ENCODE measurements at places on chromosomes 4 and X.

GRCh38 chrX:44344194-44344593 lies 722 bp upstream of the EFHC2 start:
- no peak for DNase-seq

DNA sequence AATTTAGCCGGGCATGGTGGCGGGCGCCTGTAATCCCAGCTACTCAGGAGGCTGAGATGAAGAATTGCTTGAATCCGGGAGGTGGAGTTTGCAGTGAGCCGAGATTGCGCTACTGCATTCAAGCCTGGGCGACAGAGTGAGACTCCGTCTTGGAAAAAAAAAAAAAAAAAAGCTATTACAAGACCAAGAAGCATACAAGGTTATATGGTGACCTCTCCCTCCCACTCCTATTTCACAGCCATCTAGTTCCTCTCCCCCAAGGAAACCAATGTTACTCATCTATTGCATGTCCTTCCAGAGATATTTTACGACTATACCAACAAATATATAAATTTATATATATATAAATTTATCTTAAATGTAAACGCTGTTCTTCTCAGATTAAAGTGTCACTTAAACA lies 3.2 kb downstream of the SLC9A7 start:
- DNase-seq, result no peak

DNA sequence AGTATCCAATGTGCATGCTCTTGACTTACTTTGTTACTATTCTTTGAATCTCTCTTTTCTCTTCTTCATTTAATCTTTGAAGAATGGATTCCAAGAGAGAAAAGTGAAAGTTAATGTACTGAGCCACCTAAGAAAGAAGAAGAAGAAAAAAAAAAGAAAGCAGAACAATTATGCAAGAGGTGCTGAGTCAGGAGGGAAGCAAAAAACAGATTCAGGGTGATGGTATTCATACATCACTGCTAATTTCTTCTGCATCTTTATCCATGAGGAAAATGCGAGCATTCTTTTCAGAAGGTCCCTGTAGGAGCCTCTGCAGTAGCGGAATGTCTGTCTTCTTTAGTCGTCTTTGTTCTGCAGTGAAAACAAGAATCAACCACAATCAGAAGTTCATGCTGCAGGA lies 43.9 kb downstream of the RASSF6 start:
- no peak for DNase-seq

GRCh38 chrX:116749943-116750342 lies 287.2 kb upstream of the CT83 start:
- no peak for DNase-seq

GRCh38 chrX:96861218-96861617 lies 22.5 kb upstream of the RPA4 start:
- no peak for DNase-seq

- DNase-seq, result no peak
Measured at GRCh38 chr4:107977966-107978705, 11.6 kb upstream of the HADH start.

- no peak for DNase-seq
Measured at GRCh38 chrX:42948723-42949657, 171.0 kb upstream of the PPP1R2C start.

DNA sequence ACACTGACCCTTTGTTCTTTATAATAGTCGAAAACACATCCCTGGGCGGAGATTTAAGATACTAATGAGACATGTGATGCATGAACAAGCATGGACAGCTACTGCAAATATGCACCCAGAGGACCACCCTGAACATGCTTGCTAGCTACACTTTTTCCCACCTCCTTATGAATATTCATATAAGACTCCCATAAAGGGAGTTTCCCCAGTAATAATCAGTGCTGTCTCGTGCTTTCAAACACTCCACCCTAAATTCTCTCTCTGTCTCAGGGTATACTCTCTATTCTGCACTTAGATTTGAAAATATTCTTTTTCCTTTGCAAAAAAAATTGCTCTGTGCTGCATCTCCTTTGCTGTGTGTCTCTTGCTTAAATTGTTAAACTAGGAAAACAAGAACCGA lies 64.4 kb upstream of the CT45A1 start:
- DNase-seq, result no peak

- DNase-seq, result no peak
Measured at GRCh38 chr4:165718660-165719059, 154.4 kb upstream of the TLL1 start.

- DNase-seq, result no peak
Measured at GRCh38 chr4:156677656-156678055, 293.9 kb downstream of the PDGFC start.

DNA sequence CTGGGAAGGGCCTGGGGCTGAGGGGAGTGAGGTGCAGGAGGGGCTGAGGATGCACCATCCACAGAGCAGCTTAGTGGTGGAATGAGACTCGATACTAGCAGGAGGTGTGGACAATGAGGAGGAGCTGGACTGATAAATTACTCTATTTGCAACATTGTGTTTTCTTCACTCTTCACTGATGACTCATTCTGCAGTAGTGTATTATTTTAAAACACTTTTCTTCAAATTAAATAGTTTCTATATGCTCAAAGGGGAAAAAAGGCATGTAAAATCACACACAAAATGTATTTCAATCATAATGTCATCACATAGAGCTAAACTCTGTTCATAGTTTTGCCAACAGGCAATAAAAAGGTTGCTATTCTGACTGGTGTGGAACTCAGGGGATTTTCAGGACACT lies 467.0 kb upstream of the CTSO start:
- DNase-seq, result no peak

GRCh38 chrX:44228621-44229020 lies 114.9 kb downstream of the EFHC2 start:
- DNase-seq, result no peak

DNA sequence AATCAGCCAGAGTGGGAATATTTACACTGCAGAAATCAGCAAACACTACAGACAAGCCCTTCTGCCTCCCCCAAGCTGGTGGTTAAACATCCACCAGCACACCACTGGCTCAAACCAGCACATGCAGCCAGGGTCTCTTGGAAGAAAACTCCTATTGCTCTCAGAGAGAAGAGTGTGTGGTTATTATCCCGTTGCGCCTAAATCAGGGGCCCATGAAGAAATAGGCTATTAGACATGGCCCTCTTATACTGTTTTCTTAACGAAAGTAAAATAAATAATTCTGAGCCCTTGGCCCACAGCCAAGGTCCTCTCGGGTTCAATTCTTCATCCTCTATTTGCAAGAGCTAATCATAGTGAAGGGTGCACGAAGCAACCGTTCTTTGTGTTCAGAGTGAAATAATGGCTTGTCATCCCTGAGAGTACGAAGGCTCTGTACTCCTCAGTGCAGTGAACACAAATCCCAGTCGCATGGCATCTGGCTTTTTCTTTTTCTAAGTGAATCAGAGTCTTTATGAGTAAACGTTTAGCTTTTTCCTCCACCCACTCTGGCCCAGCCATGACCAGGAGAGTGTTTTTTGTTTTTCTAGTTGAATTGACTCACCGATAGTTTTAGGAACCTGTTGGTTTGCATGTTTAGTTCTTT lies 33.4 kb upstream of the RBM47 start:
- DNase-seq, result no peak

DNA sequence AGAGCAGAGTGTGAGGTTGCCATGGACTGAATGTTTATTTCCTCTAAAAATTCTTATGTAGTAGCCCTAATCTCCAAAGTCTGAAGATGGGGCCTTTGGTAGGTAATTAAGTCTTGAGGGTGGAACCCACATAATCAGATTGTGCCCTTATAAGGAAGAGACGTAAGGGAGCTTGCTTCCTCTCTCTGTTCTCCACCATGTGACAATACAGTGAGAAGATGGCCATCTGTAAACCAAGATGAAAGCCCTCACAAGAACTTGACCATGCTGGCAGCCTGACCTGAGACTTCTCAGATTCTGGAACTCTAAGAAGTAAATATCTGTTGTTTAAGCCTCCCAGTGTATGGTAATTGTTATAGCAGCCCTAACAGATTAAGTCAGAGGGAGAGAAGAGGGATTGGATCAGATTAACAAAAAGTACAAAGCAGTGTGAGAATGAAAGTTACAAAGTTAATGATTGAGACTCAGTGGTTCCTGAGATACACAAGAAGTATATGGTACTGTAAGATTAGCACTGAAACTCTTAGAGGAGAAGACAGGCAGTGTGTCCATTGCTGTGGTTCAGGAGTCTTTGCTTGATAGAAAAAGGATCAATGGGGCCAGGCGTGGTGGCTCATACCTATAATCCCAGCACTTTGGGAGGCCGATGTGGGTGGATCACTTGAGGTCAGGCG lies 82.5 kb upstream of the GC start:
- no peak for DNase-seq

- no peak for DNase-seq
Measured at GRCh38 chrX:73206366-73206765, 8.3 kb downstream of the NAP1L2 start.

GRCh38 chr4:139619644-139620043 lies 46.0 kb upstream of the MGST2 start:
- DNase-seq, result no peak

DNA sequence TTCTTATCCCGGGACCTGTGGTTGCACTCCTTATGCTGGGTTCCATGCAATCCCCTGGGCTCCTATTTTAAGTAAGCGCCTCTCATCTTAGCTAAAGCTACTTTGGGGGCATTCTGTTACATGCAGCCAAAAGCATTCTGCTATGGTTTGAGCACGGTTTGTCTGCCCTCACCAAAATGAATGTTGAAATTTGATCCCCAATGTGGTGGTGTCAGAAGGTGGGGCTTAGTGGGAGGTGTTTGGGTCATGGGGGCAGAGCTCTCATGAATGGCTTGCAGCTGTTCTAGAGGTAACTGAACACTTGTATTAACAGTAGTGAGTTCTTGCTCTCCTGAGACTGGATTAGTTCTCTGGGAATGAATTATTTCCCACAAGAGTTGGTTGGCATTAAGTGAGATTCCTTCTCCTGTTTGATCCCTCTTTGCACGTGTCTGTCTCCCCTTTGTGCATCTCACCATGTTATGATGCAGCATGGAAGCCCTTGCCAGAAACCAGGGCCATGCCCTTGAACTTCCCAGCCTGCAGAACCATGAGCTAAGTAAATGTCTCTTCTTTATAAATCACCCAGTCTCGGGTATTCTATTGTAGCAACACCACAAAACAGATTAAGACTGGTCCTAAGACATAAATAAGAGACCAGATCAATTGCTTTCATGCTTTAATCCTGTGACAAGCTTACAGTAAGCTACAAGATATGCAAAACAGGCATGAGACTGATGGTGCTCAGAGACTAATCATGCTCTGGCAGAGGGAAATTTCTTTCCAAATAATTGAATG lies 141.8 kb downstream of the TSPAN5 start:
- DNase-seq, result no peak

DNA sequence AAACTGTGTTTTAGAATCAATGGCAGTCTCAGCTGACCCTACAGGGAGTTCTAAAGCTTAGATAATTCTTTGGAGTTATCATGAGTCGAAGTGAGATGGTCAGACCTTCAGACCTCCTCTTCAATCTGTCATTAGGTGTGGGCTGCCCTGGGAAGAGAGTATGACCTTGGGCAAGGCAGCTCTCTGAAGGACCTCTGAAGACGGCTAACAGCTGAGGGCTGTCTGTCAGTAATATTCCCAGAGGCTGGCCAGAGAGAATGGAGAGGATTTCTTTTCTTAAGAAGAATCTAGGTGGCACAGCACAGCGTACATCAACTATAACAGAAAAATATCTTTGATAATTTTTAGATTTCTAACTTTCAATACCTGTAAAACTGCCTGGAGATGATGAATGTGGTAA lies 379.4 kb downstream of the ZNF674 start:
- DNase-seq, result no peak

DNA sequence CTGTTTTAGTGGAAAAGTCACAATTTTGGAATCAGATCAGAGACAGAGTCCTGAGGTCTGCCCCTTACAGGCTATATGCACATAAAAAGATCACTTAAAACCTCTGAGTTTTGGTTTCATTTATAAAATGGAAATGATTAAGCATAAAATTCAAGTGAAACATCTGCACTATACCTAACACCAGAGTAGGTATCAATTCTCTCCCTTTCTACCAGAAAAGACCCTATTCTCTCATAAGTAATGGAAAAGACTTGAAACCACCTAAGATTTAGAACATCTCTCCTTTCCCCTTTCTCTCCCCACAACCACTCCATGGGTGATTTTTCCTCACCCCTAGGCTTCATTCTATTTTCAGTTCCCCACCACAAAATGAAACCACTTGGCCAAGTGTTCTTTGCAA lies 907 bp downstream of the LHFPL1 start:
- no peak for DNase-seq

DNA sequence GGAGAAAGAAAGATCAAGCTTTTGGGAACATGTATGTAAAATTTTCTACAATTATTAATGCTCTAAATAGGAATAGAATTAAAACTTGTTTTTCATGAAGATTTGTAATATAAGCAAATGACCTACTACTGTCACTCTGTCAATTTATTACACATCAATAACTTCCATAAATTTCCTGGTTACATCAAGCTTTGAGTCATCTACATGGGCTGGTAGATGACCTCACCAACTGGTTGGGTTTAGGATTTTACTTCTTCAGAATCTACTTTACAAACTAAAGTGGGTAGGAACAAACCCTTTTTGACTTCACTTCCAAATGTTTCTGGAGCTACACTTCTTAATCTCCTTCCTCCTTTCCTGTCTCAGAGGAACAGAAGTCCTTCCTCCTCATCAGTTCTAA lies 12.0 kb upstream of the LRAT start:
- no peak for DNase-seq

- no peak for DNase-seq
Measured at GRCh38 chr4:55517526-55518229, 29.0 kb downstream of the CLOCK start.

DNA sequence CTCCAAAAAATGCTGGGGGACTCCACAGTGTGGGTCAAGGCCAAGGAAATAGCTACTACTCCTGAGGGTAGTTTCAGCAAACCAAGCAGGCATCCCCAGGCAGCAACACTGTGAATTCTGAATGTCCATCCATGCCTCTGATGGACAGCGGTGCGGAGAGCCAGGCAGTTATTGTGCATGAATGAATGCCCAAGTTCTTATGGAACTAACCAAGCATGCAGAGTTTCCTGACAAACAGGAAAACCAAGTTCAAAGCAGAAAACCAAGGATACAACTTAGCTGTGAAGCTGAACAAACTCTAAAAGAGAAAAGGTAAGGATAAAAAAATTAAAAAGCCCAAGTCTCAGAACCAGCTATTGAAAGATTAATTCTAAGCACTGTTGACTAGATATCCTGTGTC lies 642.6 kb upstream of the HS3ST1 start:
- no peak for DNase-seq

DNA sequence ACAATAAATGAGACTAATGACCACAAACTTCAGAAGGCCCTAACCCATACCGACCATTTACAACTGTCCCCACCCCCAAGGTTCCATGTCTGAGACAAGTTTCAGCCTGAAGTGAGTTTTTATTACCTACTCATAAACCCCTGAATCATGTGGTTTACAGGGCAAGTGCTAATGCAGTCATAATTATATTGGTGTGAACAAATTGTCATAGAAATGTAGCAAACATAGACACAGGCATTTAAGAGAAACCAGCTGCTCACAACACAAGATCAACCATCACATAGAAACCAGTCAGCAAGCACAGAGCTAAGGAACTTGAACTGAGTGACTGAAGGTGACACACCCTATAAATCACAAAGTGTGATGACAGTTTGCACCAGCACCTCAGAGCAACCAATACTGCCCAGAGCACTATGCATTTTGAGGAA lies 173.8 kb upstream of the MID1 start:
- no peak for DNase-seq

- DNase-seq, result no peak
Measured at GRCh38 chrX:95332530-95332929, 1352.1 kb upstream of the DIAPH2 start.

GRCh38 chrX:48848847-48849246 lies 13.4 kb upstream of the PCSK1N start:
- DNase-seq, result no peak

- no peak for DNase-seq
Measured at GRCh38 chrX:68203646-68204045, 229.6 kb downstream of the OPHN1 start.
